ENCODE measurements at places on chromosomes 1 and 21.

- DNase-seq, result no peak
These were observed 46.7 kb downstream of the PHC2 start for GRCh38 chr1:33384040-33384812.

DNA sequence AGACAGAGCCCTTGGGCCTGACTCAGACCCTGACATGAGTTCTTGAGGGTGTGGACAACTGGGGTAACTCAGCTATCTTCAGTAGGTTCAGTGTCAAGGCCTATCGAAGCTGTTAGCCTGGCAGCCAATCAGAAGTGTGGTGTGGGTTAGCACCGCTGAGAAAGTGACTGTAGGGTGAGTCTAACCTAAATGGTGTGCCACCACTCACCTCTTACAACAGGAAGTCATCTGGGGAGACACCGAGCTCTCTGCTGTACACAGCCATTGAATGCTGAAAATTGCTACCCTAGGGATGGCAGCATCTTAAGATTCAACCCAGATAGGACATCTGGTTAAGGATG lies 44.6 kb downstream of the RASSF5 start:
- no peak for DNase-seq

GRCh38 chr1:116226017-116226416 lies 114.8 kb downstream of the MAB21L3 start:
- DNase-seq, result no peak

DNA sequence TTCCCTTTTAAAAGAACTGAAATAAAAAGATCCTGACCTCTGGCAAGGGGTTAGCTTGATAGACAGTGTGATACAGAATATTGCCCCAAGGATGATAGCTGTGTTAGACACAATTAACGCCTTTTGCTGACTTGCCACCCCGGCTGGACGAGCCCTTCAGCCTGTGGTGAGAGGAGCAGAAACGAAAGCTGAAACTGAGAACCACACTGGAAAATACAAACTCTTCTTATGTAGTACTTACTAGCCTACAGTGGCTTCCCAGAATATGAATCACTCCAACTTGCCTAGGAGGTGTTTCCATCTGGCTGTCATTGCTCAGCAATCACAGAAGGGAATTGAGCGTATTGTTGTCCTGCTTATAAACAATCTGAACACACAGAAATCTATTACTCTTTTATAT lies 22.9 kb downstream of the SAMSN1 start:
- no peak for DNase-seq

DNA sequence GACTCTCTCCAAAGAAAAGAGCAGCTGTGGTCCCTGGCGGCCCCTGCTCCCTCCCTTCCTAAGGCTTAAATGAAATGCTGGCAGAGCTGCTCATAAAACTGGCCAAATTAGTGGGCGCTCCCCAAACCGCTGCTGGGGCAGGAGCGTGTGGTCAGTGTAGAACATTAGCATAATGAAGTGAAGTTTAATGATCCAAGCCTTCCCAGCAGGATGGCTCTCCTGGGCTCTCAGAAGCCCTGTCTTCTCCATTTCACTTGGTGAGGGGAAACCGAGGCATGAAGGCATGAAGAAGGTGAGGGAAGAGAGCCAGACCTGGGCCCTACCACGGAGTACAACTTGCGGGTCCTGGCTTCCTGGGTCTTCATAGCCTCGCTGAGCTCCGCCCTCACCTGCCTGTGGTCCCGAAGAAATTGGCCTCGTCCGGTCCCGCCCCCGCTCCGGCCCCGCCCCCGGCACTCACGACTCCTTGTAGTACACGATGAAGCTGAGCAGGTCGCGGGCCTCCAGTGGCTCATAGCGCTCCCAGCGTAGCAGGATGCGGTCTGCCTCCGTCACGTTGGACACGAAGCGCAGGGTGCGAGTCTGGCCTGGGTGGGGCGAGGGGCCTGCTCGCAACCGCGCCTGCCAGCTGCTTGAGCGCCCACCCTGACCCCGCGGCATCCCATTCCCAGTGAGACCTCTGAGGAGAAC lies 10.3 kb downstream of the INSRR start:
- DNase-seq, result no peak

GRCh38 chr1:219347376-219347775 lies 173.7 kb downstream of the LYPLAL1 start:
- DNase-seq, result no peak

DNA sequence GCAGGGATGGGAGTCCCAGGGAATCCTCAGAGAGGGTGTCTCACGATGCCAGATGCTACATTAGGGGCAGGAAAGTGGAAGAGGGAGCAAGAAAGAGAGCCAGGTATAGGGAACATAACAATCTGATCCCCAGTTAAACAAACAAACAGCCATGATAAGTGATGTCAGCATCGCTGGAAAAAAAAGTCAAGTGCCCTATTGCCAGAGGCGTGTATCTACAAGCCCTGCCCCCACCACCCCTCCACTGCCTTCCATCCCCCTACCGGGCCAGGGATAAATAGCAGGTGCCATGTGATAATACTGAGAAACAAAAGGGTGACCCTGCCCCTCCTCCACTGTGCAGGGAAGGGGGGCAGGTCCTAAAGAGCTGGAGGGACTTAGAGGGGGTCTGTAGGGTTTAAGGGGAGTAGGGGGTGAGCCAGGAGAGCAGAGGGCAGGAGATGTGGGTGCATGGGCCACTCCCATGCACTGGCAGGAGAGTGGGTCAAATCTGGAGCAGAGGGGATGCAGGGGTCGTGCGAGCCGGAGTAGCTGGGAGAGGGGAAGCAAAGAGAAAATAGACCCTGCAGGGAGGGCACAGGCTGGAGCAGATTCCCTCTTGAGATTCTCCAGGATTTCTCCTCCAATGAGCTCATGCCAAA lies 3.4 kb downstream of the SLC26A9 start:
- no peak for DNase-seq

DNA sequence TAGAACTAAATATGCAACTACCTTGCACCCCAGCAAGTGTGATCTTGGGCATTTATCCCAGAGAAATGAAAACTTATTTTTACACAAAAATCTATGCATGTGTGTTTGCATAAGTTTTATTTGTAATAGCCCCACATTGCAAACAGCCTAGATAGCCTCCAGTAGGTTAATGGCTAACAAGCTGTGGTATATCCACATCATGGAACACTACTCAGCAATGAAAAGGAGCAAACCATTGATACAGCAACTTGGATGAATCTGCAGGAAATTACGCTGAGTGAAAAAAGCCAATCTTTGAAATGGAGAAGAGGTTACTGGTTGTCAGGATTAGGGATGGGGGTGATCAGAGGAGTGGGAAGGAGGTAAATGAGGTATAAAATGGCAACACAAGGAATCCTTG lies 67.8 kb downstream of the HHAT start:
- no peak for DNase-seq

GRCh38 chr21:32163386-32163785 lies 115.5 kb downstream of the MIS18A start:
- no peak for DNase-seq

- no peak for DNase-seq
These were observed 413.9 kb downstream of the RPS6KC1 start for GRCh38 chr1:213464786-213465460.

- DNase-seq, result no peak
These were observed 349.4 kb downstream of the NUF2 start for GRCh38 chr1:163670989-163671757.

GRCh38 chr1:107620753-107621152 lies 344.2 kb downstream of the VAV3 start:
- no peak for DNase-seq

All from mesenteric fat pad (tissue), 1 donor.